GM13976 (cell line): ENCODE measurements at places on chromosomes 2 and 18.

DNA sequence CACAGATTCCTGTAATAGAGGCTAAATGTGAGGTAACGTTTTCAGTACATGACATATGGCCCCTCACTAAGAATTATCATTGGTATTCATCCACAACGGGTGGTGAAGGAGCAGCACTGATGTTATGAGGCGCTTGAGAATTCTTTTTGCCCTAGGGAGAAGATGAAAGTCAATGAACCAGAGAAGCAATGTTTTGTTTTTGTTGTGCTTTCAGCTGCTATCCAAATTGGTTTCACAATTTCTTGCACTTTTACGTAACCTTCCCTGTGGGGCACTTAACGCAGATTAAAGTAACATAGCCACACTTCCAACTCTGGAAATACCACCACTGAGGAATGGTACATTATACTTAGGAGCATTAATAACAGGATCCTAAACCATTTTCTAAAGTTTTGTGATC, 13.3 kb upstream of the CCDC85A start:
- no peak for DNase-seq

DNA sequence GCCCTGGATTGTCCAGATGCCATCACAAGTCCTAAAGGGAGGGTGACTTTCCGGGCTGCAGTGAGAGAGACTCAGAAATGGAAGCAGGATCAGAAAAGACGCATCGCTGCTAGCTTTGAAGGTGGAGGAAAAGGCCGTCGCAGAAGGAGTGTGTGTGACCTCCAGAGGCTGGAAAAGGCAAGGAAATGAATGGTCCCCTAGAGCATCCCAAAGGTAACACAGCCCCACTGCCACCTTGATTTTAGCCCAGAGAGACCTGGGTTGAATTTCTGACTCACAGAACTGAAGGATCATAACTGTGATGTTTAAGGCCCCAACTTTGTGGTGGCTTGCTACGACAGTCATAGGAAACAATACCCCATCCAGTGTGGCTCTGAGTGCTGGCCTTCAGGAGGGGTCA, 8.6 kb upstream of the NCK2 start:
- no peak for DNase-seq

GRCh38 chr2:63984606-63985359, 34.4 kb downstream of the VPS54 start:
- DNase-seq: no peak

DNA sequence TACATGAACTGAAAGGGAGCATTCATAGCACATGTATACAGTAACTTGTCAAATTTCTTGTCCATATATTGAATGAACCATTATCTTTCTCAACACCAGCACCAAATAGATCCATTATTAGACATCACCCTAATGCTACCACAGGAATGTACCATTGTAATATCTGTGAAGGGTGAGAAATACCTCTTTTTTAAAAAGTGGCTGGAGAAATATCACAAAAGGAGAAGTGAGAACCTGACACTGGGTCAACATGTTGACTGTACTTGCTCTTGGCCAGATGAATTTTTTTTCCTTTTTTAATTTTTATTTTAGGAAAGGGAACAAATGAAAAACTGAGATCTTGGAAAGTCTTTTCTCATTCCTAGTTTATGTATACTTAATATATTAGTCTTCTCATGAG, 63.5 kb downstream of the CAVIN2 start:
- DNase-seq: no peak

DNA sequence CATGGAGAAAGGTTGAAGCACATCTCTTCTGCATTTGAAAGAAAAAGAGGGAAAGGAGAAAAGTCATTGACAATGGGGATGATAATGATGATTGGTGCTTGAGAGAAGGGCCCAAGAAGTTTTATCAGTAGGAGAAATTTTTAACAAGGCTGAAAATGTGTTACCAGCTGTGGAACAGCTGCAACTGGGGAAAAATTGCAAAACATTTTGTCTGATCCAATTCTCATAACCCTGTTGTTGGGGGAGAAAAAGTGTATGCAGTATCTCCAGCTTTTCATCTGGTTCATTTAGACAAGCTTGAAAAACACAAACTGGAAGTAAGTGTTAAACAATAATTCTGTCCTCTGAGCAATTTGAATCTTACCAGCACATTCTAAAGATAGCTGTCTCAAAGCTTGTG, 92.7 kb downstream of the CSRNP3 start:
- DNase-seq: no peak
